Anterior cingulate cortex (tissue), 58 donors: ENCODE measurements at places on chromosomes 7 and 10.

DNA sequence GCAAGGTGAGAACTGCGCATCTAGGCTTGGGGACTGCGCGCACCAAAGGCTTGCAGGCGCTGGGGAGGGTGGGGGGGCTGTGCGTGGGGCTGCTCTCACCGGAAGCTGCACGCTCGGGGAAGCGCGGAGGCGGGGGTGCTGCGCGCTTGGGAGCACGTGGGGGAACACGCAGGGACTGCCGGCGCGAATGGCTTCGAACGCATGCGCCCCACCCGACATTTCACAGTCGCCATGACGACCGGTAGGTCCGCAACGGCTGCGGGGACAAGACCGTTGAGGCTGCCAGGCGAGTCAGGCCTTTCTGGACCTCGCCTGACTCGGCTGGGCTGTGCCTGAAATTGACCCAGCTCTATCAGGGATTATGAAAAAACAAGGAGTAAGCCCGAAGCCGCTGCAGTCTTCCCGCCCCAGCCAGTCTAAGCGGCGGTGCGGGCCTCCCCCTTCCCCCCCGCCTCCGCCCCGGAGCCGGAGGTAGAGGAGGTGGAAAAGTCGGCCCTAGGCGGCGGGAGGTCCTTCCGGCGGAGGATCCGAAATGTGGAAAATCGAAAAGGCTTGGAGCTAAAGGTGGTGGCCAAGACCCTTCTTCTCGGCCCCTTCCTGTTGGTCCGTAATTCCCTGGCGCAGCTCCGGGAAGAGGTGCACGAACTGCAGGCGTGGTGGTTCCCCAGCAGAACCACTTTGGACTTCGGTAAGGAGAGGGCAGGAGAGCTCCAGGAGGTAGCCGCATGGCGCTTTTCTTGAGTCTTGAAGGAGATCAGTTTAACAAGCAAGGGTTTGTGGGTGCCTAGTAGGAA lies 34.9 kb upstream of the STEAP1 start:
- DNase-seq: peak; percentile 30

DNA sequence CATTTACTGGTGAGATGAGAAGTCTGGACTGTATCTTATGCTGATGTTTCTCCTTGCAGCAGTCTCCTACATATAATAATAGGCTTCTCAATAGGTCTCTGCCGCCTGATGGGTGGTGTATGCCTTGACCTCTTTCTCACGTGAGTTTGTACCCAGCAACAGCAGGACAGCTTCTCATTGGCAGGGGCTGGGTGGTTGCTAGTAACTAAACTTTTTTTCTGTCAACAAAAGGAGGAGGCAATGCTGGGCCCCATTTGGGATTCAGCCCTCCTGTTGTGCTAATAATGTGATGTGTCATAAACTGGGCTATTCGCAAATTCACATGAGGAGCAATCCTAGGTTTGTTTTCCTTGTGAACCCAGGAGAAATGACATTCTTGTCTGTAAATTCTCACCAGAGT lies 533.6 kb downstream of the GATA3 start:
- DNase-seq: no peak

DNA sequence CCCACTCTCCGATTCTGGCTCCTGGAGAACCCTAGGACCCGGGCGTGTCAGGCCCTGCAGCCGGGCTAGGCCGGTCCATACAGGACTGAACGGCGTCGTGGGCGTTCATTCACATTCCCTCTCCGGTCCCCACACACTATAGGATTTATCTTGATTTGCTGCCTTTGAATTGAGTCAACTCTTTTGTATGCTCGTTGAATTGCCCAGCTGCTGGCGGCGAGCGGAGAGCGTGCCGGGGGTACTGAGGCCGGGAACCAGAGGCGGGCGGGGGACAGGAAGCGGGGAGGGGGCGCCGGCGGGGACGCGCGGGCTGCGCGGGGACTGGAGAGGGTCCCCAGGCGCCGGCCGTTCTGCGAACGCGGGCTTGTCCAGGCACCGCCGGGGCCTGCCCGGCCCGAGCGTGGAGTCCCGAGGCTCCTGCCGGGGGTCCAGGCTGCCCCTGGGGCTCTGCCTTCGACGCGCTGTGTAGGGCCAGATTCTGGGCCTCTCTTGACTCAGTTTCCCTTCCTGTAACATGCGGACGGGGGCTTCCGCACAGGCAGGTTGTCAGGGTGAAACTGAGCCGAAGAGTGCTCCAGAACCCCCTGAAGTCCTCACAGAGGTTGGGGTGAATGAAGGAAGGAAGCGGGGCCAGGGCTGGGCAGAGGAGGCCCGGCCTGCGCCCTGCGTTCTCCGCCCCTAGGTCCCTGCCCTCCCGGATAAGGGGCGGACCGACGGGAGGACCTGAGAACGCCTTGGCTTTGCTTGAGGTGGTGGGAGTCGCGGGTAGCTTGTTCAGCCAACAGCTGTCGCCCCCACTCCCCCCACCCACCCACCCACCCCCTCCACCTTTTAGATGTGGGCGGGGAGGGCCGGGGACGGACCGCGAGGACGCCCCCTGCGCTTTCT lies 769 bp upstream of the ELFN1 start:
- DNase-seq: no peak

GRCh38 chr7:140230861-140231770 lies 54.3 kb upstream of the KDM7A start:
- DNase-seq: no peak

DNA sequence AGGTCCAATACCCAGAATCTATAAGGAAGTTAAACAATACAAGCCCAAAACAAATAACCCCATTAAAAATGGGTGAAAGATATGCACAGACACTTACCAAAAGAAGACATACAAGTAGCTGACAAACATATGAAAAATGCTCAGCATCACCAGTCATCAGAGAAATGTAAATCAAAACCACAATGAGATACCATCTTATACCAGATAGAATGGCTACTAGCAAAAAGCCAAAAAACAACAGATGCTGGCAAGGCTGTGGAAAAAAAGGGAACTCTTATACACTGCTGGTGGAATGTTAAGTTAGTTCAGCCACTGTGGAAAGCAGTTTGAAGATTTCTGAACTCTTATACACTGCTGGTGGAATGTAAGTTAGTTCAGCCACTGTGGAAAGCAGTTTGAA lies 331.1 kb downstream of the KIF20B start:
- no peak for DNase-seq

DNA sequence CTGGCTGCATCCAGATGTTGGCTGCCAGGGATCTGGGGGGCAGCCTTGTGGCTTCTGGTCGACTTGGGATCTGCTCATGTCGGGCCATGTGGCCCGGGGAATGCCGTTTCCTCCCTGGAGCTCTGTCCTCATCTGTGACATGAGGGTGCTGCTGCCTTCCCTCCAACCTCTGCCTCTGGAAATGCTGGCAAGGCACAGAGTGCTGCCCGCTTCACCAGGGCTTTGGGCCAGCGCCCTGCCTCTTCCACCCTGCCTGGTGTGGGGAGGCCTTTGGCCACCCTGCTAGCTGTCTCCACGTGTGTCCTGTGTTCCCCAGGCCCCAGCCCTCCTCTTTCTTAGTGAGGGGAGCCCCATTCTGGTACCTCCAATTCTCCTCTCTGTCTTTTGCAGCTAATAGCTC lies 5.8 kb upstream of the SMARCD3 start:
- no peak for DNase-seq

GRCh38 chr10:68594405-68594804 lies 34.3 kb downstream of the TET1 start:
- DNase-seq: no peak

GRCh38 chr7:6497637-6497905 lies 49.8 kb upstream of the DAGLB start:
- no peak for DNase-seq

GRCh38 chr10:125093974-125094705 lies 66.2 kb downstream of the CTBP2 start:
- no peak for DNase-seq

DNA sequence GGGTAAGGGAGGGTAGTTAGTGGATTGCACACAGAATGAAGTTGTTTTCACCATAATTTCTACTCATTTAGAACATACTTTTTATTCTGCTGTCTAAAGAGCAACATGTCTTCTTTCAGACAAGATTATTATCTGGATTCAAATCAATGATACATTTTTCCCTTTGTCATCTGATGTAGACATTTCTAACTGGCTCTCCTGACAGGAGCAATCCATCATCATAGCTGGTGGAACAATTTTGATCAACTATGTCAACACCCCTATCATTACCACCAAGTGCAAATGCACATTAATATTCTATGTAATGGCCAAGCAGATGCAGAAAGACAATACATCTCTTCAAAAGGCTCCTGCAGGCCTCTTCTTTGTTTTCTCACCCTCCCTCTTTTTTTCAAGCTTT lies 672.9 kb upstream of the LRRTM3 start:
- DNase-seq: no peak

- DNase-seq: no peak
Measured at GRCh38 chr7:156055206-156055822, 243.1 kb upstream of the SHH start.

DNA sequence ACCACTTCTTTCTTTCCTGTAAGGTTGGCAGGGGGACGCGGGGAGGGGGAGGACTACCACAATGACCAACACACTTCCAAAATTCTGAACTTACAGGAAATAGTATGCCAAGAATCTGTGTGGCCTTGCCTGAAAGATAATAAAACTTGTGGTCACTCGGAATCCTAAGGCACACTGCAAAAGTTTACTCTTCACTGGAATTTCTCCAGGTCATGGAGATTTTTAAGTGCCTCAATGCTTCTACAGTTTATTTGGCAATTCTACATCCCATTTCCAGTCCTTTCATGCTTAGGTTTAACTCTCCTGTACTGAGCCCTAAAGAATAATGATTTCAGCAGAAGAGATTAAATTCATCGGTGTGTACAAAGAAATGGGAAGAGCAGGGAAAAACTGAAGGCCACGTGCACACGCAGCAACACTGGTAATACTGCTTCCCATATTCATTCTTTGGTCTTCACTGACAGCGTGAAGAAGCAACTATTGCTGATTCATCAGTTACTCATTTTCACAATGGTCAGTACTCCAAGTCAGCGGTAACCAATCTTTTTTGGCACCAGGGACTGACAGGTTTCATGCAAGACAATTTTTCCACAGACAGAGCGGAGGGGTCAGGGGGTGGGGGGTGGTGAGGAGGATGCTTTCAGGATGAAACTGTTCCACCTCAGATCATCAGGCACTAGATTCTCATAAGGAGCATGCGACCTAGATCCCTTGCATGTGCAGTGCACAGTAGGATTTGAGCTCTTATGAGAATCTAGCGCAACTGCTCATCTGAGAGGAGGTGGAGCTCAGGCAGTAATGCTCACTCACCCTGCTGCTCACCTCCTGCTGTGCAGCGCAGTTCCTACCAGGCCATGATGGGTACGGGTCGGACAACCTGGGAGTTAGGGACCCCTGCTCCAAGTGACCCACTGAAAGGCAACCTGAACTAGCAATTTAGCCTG lies 9.8 kb downstream of the LARP4B start:
- DNase-seq: no peak

- DNase-seq: no peak
Measured at GRCh38 chr7:148022832-148023231, 567.7 kb upstream of the C7orf33 start.

GRCh38 chr10:74384615-74385183 lies 233.7 kb downstream of the ADK start:
- DNase-seq: no peak

DNA sequence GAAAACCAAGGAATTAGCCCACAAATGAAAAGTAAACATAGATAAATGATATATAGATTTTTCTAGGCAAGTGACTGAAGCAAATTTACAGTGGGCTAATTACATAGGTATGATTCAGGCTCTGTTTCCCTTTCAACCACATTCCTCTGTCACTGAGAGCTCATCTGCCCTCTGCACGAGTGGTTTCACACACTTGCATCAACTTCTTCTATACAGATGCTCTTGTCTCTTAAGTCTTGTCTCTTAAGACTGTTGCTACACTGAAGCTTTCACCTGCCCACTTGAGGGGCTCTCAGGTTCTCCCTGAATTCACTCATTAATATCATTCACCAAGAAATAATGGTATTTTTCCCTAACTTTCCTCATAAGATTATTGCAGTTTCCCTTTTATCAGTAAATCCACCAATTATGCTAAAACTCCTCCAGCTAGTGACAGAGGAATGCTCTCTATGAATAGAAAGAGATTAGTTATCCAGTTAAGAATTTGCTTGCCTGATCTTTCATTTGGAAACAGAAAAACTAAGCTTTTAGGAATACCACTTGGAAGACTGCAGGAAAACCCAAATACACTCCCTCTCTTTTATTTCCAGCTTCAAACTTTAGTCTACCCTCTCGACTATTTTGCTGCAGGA lies 95.7 kb downstream of the ELAPOR2 start:
- DNase-seq: no peak

DNA sequence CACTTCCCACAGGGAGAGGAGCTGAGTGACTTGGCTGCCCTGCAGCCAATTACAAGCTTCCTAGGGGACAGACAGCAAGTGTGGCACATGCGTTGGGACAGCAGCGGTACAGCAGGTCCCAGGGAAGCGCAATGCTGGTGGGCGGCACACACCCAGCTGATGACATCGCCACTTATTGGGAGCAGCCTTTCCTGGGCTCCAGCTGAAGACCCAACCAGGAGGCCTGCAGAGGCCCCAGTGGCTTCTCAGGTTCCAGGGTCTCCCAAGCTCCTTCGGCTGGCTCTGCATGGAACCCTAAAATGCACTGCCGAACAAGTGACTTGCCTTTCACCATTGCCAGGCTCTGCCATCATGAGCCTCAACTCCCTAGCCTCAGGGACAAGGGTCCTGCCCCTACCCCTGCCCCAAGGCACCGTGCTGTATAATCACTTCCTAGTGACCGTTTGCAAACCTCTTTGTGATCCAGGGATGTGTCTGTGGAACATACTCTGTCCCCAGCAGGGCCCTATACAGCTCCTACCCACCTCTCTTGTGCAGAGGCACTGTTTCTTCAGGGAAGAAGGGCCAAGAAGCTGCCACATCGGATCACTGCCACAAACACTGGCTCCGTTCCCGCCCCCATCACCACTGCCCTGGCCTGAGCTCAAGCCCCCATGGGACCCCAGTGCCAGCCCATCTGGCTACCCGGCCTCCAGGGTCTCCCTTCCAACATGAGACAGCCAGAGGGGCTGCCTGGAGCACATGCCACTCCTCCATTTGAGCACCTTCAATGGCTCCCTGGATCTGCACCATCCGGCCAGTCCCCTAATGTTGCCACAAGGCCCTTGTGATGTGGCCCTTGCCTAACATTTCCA lies 19.3 kb upstream of the SLIT1 start:
- no peak for DNase-seq

GRCh38 chr10:59465088-59465487 lies 102.7 kb upstream of the FAM13C start:
- DNase-seq: no peak

- no peak for DNase-seq
Measured at GRCh38 chr10:110973400-110973799, 54.0 kb downstream of the SHOC2 start.

DNA sequence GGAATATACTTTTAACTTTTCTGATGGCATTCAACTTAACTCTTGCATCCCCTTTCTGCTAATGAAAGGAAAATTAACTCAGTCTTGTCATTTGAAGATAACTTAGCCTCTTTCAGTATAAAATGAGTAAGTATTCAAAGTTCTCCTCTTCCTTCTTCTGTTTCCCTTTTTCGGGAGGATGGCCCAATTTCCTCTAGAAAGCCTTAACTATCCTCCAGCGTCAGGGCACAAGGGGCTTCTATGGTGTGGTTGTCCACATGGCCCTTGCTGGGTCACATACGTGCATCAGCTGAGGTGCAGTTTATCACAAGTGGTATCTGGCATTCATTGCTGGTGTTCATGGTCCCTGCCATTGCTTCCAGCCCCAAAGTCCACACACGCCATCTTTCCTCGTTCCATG lies 17.8 kb upstream of the GSAP start:
- no peak for DNase-seq

GRCh38 chr10:12484941-12485805 lies 135.8 kb downstream of the CAMK1D start:
- DNase-seq: peak; percentile 25
